ENCODE measurements at places on chromosomes 13 and 19. TPM values are rescaled to one million over a fixed set of nuclear protein-coding genes. Genes with fewer than 3 reads are reported as not detected.

GRCh38 chr13:48304143-48304876, 759 bp downstream of the RB1 start:
- DNase-seq: no peak

DNA sequence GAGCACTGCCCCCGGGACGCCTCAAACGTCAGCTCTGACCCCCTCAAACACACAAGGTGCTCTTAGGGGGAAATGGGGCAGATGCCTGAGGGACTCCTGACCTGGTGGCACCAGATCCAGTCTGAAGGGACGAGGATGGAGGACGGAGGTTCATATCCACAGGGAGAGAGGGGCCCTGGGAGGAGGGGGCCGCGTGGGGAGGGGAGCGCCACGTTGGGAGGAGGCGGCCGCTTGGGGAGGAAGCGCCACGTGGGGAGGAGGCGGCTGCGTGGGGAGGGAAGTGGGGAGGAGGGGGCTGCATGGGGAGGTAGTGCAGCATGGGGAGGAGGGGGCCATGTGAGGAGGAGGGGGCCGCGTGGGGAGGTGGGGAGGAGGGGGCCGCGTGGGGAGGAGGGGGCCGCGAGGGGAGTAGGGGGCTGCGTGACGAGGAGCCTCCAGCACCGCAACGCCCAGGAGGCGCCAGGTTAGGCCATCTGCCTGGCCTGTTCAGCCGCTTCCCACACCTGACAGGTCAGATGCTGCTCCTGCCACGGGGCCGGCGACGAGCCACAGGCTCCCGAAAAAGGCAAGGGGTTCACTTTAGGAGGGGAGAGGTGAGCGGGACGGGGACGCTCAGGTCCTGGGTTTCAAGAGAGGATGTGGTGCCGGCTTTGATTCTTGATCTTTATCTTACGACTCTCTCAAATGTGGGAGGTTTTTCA, 36.7 kb upstream of the C13orf46 start:
- no peak for DNase-seq

Gene CD33
- total RNA-seq: not detected

Gene AP1M2
- not detected for total RNA-seq

DNA sequence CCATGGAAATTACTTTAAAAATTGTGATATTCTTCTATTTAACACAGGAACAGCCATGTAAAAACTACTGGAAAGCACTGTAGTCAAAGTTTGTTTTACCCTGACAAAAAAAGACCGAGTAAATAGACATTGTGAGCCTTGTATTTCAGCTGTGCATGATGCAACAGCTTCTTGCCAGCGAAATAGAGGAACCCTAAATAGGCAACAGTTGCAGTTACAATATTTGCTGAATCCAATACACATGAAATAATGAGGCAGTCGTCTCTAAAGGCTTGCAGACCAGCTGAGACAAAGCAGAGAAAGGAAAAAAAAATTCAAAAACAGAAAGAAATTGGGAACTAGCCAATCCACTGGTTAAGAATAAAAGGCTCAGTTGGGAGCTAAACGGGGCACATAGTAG, 1001.1 kb downstream of the OLFM4 start:
- no peak for DNase-seq

DNA sequence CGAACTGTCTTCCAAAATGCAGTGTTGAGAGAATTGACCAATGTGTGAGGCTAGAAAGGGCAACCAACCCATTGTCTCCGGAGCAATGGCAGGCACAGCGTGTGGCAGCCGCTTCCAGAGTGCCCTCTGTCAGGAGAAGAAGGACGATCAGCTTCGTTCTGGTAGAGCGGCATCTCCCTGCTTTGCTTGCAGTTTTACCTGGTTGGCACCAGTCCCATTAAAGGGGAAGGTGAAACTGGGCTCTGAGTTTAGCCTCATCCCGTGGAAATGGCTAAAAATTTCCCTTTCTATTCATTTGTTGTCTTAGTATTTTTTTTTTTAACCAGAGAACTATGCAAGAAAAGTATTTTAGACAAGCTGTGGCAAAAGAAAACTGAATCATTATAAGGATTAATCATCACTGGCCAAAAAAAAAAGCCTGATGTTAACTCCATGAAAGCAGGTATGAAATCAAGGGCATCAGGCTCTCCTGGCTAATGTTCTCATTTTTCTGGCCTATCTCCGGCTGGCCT, 81.5 kb upstream of the SLC7A1 start:
- DNase-seq: no peak

DNA sequence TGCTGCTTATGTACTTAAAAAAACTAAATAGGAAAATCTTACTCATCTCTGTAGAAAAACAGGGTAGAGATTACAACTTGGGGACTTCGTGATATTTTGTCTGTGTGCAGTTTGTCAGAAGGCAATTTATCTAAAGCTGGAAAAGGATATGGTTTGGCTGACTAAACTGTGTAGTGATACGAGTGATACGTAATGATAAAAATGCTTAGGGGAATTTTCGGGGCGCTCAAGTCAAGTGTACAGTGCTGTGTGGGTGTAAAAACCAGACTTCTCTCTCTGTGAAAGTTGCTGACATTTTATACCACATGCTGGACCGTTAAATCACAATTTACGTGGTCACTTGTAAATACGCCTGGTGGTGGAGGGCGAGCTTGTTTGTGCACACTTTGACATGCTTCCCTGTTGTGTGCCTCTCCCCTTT, 221.7 kb downstream of the KCNRG start:
- DNase-seq: no peak

Gene TGFBR3L
- total RNA-seq: 1.6 TPM

GRCh38 chr13:27605099-27605498, 15.2 kb downstream of the LNX2 start:
- no peak for DNase-seq

Gene KLK12
- total RNA-seq: not detected

- DNase-seq: no peak
Measured at GRCh38 chr13:27666951-27667350, 45.3 kb downstream of the POLR1D start.

DNA sequence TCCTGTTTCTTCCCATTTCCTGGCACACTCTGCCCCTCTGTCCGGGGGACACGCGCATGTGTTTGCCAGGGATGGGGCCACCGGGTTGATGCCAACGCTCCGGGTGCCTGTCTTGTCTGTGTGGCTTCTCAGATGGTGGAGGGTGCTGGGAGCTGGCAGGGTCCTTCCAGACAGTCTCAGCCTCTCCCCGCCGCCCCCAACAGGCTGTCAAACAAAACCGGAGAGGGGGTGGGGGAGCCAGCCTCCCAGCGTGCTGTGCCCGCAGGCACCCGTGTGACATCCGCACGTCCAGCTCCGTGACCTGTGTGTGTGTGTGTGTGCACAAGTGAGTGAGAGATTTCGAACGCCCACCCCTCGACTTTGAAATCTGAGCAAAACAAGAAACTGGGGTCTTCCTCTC, 10.6 kb upstream of the EHD2 start:
- DNase-seq: no peak

Gene TSHZ3
- total RNA-seq: 0.54 TPM

DNA sequence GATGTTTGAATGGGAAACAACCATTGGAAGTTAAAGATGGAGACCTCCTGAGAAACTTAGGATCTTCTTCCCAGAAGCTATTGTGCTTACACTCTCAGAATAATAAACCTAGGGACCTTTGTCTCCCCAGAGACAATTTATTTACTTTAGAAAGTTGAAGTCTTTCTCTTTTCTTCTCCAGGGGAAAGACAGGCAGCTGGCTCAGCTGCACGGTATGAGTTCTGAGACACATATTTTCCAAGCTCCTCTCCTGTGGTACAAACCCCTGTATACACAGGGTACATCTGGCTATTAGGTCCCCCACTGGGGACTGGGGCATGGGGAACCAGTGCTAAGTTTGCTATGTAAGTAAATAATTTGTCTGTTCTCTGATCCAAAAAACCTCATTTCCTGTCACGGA, 67.5 kb upstream of the POSTN start:
- DNase-seq: no peak

Gene CGB5
- not detected for total RNA-seq

DNA sequence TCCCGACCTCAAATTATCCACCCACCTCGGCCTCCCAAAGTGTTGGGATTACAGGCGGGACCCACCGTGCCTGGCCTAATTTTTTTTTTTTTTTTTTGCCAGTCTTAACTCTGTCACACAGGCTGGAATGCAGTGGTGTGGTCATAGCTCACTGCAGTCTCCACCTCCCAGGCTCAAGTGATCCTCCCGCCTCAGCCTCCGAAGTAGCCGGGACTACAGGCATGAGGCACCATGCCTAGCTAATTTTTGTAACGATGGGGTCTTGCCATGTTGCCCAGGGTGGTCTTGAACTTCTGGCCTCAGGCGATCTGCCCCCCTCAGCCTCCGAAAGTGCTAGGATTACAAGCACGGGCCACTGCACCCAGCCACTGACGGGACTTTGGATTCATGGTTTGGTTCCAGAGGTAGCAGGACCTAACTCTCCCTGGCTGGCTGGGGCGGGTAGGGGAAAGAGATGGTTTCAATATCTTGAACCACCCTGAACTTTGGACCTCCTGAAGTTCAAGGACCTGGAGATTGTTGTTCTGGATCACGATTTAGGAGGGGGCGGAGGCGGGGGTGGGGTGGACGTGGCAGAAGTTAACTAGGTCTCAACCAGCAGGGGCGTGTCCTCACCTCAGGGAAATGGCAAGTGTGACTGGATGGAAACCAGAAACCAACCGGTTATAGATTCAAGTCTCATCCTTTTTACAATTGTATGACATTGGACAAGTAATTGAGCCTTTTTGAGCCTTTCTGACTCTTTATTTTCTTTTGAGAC, 40.8 kb downstream of the IER2 start:
- DNase-seq: no peak

- DNase-seq: no peak
Measured at GRCh38 chr19:6787393-6787792, 14.9 kb downstream of the VAV1 start.

Gene U2AF1L4
- total RNA-seq: 40.9 TPM

- no peak for DNase-seq
Measured at GRCh38 chr19:56314018-56314380, 640 bp downstream of the ZSCAN5A start.

Gene MATK
- 41.4 TPM for total RNA-seq

GRCh38 chr19:41356984-41357739, 3.4 kb upstream of the TGFB1 start:
- no peak for DNase-seq

GRCh38 chr19:9838324-9838723, 3.2 kb downstream of the PIN1 start:
- DNase-seq: no peak

Gene ZNF490
- total RNA-seq: 12.7 TPM

GRCh38 chr19:16795731-16796130, 33.5 kb upstream of the SIN3B start:
- DNase-seq: no peak

Gene ZNF865
- 27.3 TPM for total RNA-seq

DNA sequence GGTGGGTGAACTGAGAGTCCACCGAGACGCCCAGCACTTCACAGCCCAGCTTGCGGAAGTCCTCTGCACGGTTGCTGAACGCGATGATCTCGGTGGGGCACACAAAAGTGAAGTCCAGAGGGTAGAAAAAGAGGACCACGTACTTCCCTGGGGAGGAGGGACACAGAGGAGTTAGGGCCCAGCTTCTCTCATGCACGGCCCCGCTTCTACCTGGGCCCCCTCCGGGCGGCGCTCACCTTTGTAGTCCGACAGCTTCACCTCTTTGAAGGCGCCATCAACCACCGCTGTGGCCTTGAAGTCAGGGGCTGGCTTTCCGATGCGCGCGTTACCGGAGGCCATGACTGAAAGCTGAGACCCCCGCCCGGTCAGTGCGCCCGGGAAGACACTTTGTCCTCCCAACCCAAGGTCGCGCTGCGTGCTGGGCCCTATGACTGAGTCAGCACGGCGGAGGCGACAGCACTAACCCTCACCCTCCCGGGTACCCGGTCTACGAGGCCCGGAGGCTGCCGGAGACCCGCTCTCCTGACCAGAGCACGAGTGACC, 606 bp downstream of the PRDX2 start:
- DNase-seq: peak; percentile 11

DNA sequence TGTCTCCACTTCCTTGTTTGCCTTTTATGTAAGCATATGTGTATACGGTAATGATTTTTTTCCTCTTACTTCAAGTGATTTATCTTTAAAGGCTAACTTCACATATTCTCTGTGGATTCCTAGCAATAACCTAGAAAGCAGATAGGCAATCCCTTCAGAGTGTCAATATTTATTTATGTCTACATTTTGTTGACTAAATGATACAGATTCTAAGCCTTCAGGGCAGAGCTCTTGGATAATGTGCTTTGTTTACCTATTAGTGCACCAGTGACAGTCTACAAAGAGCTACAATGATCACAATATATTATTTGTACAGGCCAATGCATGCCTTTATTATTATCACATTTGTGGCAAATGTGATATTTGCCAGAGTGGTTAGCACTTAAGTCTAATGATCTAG, 406.2 kb downstream of the EFNB2 start:
- DNase-seq: no peak

- DNase-seq: no peak
Measured at GRCh38 chr13:23749288-23749873, 139.8 kb downstream of the MIPEP start.

- no peak for DNase-seq
Measured at GRCh38 chr13:34467450-34468083, 474.5 kb upstream of the NBEA start.

DNA sequence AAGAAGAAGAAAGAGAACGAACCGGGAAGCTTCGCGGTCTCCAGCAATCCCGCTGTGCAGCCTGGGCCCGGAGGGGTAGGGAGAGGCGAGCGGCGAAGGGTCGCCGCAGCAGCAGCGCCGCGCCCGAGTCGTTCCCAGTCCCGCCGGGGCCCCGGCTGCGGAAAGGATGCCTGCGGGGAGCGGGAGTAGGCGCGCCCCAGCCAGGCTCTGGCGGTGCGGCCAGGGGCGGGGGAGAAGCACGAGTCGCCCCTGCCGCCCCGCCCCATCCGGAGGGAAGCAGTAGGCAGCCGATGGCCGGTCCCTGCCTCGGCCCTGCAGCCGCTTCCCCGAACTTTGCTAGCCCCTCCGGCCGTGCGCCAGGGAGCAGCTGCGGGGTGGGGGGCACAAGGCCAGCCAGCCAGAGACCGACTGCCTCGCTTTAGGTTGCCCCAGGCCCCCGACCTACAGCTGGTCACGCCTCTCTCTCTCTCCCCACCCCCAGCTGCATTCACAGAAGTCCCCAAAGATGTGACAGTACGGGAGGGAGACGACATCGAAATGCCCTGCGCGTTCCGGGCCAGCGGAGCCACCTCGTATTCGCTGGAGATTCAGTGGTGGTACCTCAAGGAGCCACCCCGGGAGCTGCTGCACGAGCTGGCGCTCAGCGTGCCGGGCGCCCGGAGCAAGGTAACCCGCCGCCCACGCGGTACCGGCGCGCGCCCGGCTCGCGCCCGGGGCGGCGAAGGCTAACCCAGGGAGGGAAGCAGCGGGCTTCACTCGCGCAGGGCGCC, 1.1 kb downstream of the VSTM2B start:
- no peak for DNase-seq

DNA sequence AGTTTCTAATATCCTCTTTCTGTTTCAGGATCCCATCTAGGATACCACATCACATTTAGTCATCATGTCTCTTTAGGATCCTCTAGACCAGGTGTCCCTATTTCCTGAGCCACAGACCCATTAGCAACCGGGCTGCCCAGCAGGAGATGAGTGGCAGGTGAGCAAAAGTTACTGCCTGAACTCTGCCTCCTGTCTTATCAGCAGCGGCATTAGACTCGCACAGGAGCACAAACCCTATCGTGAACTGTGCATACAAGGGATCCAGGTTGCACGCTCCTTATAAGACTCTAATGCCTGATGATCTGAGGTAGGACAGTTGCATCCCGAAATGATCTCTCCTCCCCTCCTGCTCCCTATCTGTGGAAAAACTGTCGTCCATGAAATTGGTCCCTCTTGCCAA, 7.8 kb upstream of the CEBPG start:
- no peak for DNase-seq

Data from T-cell (primary cell).